ENCODE measurements at places on chromosomes 2 and 18.

DNA sequence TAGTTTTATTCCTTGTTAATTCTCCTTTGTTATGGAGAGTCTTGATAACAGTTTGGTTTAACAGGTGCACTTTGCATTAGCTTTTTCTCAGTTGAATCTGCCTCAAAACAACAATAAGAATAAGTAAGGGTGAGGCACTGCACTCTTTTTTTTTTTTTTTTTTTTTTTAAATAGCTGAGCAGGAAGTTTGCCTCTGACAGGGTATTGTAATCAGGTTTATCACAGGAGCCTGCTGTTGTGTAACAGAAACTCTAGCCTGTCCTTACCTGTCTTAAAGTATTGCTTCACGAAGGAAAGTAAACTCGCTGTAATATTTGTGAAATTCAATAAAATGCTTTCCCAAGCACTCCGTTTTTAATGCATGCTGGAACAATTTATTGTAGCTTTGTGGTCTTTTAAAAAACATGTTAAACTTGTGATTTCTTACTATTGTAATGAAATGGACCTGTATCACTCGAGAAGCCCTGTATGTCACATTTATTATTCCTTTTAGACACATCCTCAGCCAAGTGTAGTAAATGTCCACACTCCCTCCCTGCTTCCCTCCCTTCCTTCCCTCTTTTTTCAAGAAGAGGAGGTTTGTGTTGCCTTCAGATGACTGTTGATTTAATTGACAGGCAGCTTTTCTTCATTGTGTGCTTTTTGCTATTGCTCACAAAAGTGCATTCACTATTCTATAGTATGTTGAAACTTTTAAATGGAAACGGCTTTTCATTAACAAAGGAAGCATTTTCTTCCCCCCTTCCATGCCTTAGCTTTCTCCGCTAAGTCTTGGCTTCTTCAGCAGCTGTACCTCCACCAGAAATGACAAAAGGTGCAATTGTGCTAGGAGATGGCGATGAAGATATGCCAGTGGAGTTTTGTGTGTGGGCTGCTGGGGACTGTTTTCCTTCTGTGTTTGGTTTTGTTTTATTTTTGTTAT is 52.7 kb downstream of the TAF1B start:
- DNase-seq, result no peak

DNA sequence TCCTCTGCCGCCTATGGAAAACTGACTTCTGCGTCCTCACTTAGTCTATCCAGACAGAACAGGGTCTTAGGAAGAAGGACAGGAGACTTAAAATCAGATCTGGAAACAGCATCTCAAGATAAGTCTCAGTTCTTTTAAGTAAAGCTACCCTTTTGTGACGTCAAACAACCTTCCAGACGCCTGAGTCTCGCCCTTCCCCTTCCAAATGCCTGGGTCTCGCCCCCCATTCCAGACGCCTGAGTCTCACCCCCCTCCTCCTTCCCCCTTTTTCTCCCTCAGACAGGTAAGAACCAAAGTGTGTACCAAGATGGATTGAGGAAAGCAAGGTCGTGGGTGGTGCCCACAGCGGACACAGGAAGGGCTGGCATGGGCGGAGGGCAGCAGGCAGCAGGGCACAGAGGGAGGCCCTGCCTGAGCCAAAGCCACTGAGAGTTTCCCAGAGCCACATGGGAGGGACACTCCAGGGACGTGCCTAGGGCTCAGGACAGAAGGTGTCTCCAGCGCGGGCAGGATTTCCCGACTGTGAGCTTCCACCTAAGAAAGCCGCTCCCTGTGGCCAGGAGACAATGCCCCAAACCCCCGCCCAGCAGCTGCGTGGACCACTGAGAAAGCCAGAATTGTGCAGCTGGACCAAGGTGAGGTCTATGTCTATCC is 51.3 kb downstream of the ANKMY1 start:
- no peak for DNase-seq

GRCh38 chr2:213279971-213280370 is 4.3 kb upstream of the SPAG16 start:
- DNase-seq, result no peak

GRCh38 chr18:3525870-3526420 is 76.0 kb downstream of the TGIF1 start:
- no peak for DNase-seq

DNA sequence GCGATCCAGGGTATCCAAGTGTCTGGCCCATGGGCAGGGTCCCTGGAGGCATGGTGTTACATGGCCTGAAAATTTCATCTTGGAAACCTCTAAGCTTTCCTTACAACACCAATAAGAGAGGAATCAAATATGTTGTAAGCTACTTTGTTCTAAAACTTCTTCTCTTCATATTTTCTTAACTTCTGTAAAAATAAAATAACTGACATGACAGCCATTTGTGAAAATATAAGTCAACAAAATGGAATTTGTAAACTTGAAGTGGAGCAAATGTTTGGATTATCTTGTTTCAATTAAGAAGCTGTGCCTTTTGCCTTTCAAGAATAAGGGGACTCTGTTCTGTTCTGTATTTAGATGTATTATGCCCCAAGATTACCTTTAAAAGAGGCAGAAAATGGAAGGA is 319.7 kb downstream of the LPIN1 start:
- DNase-seq, result no peak

- DNase-seq, result no peak
These were observed 108.8 kb downstream of the RBMS1 start for GRCh38 chr2:160384791-160385190.

GRCh38 chr2:45706033-45706432 is 54.6 kb downstream of the PRKCE start:
- no peak for DNase-seq

DNA sequence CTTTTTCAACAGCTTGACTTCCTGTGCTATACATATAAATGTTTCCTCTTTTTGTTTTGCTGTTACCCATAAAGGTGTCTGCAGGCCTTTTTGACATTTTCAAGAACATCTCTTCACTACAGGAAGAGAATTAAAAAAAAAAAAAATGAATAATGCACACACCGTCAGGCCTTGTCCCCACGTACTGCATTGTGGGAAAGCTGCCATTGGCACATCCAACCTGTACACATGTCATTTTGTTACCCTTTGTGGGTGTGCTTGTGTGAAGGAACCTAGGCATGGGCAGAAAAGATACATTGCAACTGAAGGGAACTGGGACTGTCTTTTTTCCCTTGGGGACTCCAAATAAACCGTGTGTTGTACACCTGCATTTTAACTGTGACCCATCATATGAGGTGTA is 16.8 kb upstream of the TMEM37 start:
- DNase-seq, result no peak

DNA sequence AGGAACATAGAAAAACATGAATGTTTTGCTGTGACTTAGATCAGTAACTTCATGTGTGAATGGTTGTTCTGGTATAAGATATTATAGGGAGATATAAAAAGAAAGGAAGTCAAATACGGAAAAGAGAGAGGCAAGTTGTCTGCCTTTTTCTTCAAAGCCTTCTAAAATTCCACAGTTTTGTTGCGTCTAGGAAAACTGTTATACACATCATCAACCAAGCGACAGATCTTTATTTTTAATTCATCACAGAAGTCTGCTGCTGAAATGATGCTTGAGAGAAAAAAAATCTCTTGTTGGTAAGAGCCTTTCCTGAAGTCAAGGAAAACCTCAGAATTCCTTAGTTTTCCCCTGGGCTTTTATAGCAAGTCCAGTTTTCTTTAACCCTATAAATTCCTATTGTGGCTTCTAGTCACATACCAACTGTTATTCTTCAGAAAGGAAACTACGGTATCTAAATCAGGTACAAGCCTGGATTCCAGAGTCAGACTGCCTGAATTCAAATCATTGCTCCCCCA is 36.3 kb upstream of the TANC1 start:
- no peak for DNase-seq

- no peak for DNase-seq
These were observed 166.3 kb downstream of the MYO1B start for GRCh38 chr2:191411472-191411871.

DNA sequence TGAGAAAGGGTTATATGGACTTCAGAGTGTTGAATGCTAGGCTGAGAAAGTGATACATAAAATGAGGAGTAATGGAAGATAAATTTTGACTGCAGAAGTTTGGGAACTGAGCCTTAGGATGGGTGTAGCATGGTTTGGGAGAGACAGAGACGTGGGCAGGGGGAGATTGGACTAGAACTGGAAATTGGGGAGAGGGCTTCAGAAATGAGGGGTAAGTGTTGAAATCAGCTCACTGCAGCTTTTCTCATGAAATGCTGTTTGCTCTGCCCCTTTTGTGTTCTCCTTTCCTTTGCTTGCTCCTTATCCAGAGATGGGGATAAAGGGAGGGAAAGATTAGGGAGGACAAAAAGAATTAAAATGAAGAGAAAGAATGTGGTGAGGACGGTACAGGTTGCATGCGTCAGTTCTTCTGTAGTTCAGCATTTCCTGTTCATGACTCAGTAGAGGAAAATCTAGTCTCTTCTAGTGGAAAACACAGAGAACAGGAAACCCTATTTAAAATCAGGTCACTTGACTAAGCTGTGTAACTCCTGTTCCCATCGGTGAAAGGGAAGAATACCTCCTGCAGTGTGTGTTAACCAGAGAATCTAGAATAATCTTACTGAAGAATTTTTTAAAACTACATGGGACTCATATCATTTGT is 105.6 kb downstream of the CRIM1 start:
- DNase-seq, result no peak

- DNase-seq, result no peak
These were observed 215.0 kb upstream of the LRATD1 start for GRCh38 chr2:14417551-14417950.

GRCh38 chr2:38483776-38484501 is 106.9 kb upstream of the ATL2 start:
- peak; percentile 26 for DNase-seq

DNA sequence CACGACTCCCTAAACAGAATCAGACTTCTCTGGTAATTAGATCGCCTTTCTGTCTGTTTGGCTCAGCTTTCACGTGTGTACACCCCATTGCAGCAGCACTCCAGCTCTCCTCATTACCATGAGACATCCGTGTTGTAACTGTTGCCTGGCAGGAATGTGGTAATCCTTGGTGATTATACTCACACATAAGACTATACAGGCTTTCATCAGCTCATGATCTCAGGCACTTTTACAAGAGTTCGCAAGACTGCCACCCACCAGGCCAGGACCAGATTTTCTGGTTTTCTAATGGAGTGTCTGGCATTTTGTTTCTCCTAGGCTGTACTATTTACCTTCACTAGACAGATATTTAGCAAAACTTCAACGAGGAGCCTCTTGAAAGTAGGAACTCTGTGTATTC is 50.2 kb downstream of the ACVR1 start:
- DNase-seq, result no peak

DNA sequence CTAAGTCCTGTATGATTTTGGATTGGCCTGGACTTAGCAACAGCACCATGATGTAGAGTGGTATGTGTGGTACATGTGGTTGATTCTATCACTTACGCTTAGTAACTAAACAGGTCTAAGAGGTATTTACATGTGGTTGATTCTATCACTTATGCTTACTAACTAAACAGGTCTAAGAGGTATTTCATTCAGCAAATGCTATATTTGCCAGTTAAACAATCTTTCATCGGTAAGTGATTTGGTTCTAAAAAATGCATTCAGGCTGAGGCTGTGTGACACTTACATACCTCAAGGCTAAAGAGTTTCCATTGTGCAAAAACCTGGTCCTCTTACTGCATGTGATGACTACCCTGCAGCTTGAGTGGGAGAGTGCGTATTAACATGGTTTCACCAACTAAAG is 13.1 kb downstream of the EIF4E2 start:
- DNase-seq, result no peak

DNA sequence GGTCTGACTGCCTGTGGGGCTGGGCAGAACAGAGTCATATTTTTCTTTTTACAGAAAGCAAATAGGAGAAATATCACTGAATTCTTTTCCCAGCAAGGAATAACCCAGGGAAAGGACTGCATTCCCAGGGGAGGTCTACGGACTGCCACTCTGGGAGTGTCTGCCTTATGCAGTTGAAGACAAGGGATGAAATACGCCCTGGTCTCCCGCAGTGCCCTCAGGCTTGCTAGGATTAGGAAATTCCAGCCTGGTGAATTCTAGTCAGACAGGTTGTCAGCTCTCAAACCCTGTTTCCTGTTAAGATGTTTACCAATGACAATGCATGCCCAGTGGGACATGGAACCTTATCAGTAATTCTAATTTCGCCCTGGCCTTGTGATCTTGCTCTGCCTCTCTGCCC is 30.3 kb upstream of the PDK1 start:
- DNase-seq, result no peak

DNA sequence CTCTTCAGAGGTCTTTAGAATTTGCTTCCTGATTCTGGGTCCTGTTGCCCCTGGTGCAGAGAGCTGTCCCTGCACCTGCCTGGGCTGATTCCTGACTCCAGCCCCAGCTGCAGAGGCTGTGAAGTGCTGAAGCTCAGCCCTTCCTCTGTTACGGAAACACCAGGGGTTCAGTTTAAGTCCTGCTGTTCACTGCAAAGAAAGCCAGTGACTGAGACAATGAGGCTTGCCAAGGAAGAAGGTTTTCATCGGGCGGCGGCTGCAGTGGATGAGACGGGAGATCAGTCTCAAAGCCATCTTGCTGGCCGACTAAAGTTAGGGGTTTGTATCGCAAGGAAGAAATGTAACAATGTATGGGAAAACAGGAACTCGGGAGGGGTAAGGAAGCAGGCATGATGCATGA is 142.4 kb upstream of the ZNF236 start:
- DNase-seq, result no peak

GRCh38 chr2:167454036-167454435 is 565.8 kb downstream of the XIRP2 start:
- no peak for DNase-seq

DNA sequence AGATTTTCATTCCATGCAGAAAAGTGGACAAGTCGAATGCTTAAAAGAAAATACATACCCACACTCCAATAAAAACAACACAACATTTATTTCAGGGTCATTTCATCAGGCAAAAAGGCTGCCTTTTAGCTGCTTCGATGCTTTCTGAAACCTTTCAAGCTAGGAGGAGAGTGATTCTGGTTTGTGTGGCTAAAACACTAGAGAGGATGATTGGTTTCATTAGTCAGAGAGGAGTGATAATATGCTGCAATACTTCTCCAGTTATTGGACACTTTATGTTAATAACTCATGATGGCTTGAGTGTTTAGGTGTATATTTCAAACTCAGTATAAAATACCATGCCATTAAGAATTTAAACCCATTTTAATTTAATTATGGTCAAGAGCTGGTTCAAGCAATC is 614.0 kb downstream of the SLC4A3 start:
- no peak for DNase-seq

- DNase-seq, result no peak
These were observed 98.9 kb upstream of the MAPRE2 start for GRCh38 chr18:34942276-34942675.

- no peak for DNase-seq
These were observed 384.2 kb upstream of the SALL3 start for GRCh38 chr18:78595453-78595852.

GRCh38 chr18:62445386-62445917 is 77.4 kb upstream of the ZCCHC2 start:
- DNase-seq, result no peak

- DNase-seq, result no peak
These were observed 69.2 kb upstream of the SLC9A2 start for GRCh38 chr2:102550151-102550550.

Measured in right forelimb (tissue), 1 donor.